ENCODE measurements at places on chromosomes 1 and 21.

DNA sequence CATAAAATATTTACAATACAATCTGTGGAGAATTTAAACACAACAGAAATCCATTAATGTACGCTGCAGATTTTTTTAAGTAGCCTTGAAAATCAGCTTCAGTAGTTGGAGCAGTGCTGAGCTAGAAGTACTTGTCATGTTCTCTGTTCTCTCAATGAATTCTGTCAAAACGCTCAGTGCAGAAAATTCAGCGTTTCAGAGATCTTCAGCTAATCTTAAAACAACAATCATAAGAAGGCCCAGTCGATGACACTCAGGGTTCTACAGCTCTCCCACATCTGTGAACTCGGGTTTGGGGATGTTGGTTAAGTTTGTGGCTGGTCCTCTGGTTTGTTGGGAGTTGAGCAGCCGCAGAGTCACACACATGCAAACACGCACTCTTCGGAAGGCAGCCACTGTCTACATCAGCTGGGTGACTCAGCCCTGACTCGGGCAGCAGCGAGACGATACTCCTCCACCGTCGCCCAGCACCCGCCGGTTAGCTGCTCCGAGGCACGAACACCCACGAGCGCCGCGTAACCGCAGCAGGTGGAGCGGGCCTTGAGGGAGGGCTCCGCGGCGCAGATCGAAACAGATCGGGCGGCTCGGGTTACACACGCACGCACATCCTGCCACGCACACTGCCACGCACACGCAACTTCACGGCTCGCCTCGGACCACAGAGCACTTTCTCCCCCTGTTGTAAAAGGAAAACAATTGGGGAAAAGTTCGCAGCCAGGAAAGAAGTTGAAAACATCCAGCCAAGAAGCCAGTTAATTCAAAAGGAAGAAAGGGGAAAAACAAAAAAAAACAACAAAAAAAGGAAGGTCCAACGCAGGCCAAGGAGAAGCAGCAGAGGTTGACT lies 161.2 kb downstream of the RUNX1 start:
- DNase-seq, result peak; percentile 97

- no peak for DNase-seq
Measured at GRCh38 chr1:92031281-92032110, 1.7 kb downstream of the EPHX4 start.

DNA sequence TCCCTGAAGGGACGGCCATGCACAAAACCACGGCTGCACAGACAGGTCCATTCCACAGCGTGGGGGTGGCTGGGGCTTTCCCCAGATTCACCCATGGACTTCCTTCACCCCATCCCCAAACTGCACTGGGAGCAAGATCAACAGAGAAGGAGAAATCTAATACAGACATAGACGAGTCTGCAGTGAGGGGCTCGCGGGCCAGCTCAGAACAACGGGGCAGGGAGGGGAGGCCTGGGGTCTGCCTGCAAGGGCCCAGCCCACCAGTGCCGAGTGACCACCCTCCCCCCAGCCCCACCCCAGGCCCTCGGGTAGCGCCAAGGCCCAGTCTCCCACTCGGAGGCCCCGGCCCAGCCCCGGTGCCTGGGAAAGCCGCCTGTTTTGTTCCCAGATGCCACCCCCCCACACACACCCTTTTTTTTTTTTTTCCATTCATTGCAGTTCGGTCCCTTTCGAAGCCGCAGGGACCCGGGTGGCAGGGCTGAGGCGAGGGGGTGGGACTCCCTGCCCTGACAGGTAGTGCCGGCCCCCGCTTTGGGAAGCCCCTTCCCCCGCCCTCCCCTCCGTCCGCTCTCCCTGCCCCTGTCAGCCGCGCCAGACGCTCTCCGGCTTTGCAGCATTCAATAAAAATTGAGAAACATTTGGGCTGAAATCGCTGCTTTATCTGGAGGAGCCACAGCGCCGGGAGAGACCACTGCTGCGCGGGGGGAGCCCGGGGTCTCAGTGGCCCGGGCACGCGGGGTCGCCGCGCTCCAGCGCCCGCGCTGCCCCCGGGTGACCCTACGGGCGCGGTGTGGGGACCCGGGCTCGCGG lies 543 bp upstream of the EPHB2 start:
- peak; percentile 60 for DNase-seq

GRCh38 chr21:17819877-17820229 lies 697 bp upstream of the C21orf91 start:
- no peak for DNase-seq

DNA sequence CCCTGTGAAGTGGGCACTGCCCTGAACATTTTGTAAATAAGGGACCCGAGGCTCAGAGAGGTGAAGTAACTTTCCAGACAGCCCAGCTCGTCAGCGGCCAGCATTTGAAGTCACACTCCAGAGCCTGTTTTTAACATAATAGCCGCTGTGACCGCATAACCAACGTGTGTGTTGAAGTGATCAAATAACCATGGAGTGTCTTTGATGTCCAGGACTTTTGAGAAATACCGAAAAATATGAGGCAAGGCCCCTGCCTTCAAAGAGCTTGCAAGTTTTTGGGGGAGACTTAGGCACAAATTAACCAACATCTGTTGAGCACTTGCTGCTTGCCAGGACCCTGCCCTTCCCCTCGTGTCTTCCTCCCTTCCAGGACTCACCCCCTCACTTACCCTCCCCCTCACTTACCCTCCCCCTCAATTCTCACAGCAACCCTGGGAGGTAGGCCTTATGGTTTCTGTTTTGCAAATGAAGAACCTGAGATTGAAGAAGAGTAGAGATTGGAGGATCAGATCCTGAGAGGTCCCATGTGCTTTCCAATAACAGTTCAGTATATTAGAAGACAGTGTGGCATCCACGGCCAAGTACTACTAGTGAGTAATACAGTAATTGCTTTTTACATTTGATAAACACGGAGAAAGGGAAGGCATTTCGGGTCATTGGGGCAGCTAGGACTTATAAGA lies 1.3 kb upstream of the SLC16A1 start:
- peak; percentile 77 for DNase-seq

DNA sequence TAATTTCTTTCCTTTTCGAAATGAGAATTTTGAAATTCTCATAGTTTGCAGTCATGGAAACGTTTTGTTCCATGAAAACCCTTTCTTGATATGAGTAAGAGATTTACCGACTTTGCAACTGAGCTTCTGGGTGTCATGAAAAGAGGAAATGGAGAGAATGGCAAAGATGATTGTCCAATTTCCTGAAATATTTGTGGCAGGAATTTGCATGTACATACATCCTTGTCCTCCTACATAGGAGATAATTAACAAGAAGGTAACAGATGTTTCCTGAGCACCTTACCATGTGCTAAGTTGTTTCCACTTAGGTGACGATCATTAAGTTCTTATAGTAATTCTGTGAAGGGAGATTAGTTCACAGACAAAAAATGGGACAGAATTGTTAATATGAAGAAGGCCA lies 170.7 kb downstream of the NEGR1 start:
- no peak for DNase-seq

DNA sequence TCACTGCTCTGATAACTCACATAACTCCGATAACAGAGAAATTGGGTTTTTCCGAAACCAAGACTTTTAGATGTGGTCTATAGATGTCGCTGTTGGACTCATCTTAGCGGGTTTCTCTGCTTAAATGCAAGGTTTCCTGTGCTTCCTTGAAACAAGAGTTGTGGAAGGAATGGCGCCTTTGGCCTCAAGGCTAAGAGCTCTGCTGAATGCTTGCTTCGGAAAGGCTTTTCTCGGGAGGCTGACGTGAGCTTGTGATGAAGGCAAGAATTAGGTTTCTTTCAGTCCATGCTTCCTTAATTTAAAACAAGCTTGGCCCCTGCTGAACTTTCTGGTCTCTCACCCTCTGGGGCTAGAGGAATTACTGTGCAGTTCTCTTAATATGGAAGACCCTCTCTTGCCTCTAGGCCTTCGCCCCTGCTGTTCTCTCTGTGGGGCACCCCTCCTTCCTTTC lies 113.5 kb downstream of the MAP3K21 start:
- peak; percentile 80 for DNase-seq

- DNase-seq, result no peak
Measured at GRCh38 chr1:156435545-156436140, 64.9 kb downstream of the MEF2D start.

- peak; percentile 51 for DNase-seq
Measured at GRCh38 chr1:10378081-10378841, 20.6 kb upstream of the PGD start.

GRCh38 chr1:233113009-233113879 lies 162.8 kb downstream of the NTPCR start:
- DNase-seq, result peak; percentile 100

DNA sequence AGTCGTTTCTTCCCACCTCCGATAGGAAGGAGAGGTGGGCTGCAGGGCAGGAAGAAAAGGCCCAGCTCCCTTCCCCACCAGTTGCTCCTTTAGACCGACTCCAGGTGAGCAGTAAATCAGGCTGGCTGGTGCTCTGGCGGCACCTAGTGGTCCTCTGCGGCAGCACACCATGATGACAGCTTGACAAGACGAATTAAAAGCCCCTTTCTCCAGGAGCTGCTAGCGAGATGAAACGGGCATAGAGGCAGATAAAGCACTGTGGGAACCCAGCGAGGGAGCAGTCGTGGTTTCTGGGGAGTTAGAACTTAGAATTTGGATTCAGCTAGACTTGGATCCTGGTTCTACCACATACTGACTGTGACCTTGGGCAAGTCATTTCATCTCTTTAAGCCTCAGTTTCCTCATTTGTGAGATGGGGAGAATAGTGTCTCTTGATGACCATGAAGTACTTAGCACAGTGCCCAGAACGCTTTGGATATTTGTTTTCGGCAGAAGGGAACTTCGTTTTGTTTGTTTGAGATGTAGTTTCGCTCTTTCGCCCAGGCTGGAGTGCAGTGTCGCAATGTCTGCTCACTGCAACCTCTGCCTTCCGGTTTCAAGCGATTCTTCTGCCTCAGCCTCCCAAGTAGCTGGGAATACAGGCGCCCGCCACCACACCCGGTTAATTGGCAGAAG lies 21.8 kb upstream of the COL9A2 start:
- DNase-seq, result peak; percentile 83

- DNase-seq, result no peak
Measured at GRCh38 chr1:229869687-229870086, 197.4 kb upstream of the GALNT2 start.

DNA sequence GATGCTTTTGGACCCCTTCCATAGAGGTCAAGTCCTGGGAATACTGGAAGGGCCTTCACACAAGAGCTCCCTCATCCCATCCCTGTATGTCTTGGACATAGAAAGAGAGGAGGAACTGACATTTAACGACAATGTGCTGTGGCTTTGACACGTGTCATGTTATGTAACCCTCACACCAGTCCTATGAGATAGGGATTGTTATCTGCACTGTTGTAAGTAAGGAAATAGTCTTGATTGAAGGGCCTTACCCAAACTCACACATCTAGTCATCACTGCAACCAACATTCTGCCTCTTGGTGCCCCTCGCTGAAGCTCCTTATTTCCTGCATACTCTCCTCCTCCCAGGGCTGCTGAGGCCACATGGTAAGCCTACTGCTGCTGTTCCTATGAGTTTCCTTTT lies 63.7 kb upstream of the ANGPTL1 start:
- no peak for DNase-seq

GRCh38 chr1:1020000-1020404 lies at the start of gene AGRN:
TSS of gene AGRN (plus strand) at chr1:1020120. CDS start at chr1:1020173, 53 bp downstream.
- DNase-seq, result no peak

DNA sequence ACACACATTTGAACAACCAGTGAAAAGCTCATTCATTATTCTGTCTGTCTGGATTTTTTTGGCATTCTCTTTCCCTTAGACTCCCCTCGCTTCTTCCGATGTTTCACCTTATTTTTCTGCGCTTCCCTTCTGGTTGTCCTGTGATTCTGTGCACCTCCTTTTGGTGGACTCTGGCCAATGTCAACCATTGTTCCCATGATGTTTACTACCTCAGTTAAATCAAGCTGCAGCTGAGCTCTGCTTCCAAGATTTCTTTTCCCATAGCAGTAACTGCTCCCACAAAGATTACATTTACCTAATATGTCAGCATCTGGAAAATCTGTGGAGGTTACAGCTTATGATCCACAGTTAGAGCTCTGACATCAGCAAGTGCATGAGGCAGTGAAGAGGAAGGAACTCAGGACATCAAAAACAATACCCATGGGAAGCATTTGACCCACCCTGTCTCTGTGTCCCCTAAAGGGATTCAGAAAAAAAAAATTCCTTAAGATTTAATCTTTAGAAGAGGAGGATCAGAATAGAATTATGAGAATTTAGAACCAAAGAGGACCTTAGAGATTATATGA lies 69.9 kb upstream of the ADAMTS5 start:
- no peak for DNase-seq

DNA sequence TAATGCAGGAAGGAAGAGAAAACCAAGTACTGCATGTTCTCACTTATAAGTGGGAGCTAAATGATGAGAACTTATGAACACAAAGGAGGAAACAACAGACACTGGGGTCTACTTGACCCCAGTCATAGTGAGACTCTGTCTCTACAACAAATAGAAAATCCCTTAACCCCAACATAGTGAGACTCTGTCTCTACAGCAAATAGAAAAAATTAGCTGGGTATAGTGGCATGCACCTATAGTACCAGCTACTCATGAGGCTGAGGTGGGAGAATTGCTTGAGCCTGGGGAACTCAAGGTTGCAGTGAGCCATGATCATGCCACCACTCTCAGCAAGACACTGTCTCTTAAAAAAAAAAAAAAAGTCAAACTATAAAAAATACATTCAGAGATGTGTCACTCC lies 42.7 kb downstream of the GIPC2 start:
- DNase-seq, result no peak

- no peak for DNase-seq
Measured at GRCh38 chr1:44783697-44784093, 4.3 kb downstream of the BEST4 start.

GRCh38 chr1:204092632-204093420 lies 19.9 kb downstream of the SOX13 start:
- no peak for DNase-seq

DNA sequence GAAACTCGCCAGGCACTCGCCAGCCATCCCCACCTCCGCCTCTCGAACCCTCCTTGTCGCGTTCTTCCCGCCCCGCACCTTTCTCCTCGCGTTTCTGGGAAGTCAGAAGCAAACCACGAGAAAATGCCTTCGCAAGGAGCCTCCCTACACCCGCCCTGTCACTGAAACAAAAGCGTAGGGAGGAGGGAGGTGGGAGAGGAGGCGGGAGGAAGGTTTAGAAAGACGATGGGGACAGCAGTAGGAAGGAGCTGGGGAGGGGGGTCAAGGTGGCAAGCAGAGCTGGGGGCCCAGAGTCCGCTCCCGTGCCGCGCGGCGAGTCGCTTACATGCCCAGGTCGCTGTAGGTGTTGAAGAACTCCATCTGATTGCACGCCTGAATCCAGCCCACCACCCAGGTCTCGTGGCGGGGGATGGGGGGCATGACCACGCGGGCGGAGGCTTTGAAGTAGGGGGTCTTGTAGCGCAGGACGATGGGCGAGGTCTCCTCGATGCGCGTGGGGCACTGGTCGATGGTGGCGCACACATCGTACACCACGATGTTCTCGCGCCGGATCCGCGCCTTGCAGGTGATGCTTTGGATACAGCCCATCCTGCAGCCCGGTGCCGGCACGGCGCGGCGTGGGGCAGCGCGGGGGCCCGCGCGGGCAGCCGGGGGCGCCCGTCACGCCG lies 1.0 kb downstream of the FAM78B start:
- DNase-seq, result no peak

DNA sequence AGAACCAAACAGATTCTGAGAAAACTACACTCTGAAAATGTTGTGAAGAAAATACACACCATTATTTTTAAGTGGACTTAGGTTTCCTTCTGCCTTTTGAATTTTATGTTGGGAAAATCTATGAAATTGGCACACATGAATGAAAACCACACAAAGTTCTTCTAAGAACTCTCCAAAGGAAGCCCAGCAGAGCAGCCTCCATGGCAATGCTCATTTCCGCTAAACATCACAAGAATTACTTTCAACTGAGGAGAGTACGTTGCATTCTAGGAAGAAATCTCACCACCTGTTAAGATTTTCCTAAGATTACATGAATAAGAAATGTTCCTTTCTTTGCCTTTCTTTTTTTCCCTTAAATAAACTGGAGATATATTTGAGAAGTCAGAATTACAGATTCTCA lies 154.2 kb downstream of the BARHL2 start:
- no peak for DNase-seq
